CD4-positive, alpha-beta memory T cell (primary cell): ENCODE measurements at places on chromosomes 16 and 17.

GRCh38 chr16:67277999-67278772 is 1.1 kb upstream of the PLEKHG4 start:
- DNase-seq, result no peak

GRCh38 chr16:29804020-29804419 is 2.3 kb upstream of the MAZ start:
- DNase-seq, result no peak

- no peak for DNase-seq
Measured at GRCh38 chr16:65619606-65620005, 497.7 kb upstream of the CDH11 start.

DNA sequence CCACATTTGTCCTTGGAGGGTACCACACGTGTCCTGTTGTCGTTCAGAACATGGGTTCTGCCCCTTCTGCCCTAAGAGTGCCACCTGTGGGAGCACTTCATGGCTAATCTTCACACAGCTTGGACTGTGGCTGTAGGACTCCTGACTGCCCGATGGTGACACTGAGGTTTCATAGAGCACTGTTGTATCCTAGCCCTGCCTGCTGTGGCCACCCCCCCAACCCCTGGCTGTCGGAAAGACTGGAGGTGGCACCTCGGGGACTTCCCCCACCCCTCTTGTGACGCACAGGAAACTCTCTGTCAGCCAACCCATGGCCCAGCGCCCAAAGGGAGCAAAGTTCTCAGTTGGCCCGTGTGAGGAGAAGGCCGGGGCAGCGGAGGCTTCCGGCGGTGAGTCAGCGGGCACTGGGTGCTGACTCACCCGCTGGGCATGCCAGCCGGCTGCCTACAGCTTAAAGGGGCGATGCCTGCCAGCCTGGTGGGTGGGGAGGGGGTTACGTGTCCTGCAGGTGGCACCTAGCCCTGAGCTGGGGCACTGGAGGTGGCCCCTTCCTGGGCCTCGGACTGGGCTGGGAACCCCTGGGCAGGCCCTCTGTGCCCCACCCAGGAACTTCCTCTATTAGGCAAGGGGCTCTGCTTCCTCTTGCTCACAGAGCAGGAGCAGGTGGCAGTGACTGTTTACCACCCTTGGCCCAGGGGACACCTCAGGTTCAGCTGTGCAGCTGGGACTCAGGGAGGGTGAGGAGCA is 3.4 kb downstream of the MAP2K3 start:
- DNase-seq, result peak; percentile 99

DNA sequence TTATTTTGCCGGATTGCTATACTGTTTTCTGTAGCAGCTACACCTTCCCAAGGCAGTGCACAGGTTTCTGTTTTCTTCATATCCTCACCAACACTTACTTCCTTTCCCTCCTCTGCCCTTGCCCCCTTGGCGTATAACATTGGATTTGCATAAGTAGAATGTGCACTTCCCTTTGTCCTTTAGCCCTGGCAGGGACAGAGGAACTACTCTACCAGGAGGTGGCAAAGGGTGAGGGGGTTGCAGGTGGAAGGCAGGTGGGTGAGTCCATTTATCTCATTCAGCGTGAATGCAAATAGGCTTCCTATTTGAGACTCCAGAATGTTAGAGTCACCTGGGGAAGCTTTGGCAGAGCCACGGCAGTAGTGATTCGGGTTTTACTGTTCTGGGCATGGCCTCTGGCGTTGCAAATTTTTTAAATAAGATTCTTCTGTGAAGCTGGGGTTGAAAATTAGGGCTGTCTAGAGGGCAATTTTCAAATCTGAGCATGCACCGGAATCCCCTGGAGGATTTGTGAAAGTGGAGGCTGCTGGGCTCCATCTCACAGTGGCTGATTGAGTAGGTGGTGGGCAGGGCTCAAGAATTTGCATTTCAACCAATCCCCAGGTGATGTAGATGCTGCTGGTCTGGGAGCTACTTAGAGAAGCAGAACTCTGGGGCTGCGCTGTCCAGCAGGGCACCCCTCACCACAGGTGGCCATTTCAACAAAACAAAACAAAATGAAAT is 84.7 kb downstream of the PLCG2 start:
- DNase-seq, result no peak

- DNase-seq, result no peak
Measured at GRCh38 chr16:12524658-12525057, 279.0 kb downstream of the CPPED1 start.

DNA sequence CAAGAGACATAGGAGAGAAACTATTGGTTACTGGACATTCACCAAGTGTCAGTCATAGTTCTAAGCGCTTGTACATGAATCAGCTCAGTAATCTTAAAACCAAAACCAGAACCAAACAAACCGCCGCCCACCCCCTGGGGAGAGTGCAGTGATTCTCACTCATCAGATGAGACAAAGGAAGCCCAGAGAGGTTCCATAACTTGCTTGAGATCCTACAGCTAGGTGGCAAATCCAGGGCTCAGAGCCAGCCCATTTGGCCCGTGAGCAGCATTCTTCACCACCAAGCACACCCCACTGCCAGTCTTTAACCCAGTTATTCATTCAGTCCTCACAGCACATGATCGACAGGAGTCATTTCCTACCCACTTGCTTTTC is 37.2 kb upstream of the RGS9 start:
- DNase-seq, result no peak

- DNase-seq, result no peak
Measured at GRCh38 chr16:53998024-53998810, 288.4 kb downstream of the IRX3 start.

GRCh38 chr17:46764709-46765401 is 53.6 kb downstream of the WNT3 start:
- no peak for DNase-seq

- no peak for DNase-seq
Measured at GRCh38 chr17:28946239-28946638, 5.1 kb downstream of the PHF12 start.

- no peak for DNase-seq
Measured at GRCh38 chr17:65359016-65359415, 202.4 kb downstream of the AXIN2 start.

DNA sequence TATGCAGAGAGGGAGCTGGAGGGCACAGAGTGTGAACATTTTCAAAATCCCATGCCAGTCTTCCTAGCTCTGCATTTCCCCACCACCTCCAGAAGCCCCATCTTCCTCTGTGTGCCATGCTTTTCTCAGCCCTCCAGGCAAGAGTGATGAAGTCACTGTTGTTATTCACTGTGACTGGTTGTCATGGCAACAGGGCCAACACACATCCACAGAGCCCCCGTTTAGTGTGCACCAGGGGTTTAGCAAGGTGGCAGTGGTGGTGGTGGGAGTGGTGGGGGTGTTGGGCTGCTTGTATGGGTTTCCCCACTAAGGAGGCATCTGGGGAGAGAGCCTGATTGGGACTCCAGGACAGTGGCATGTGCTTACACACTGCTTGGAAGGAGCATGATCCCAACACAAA is 309.9 kb upstream of the ASIC2 start:
- DNase-seq, result no peak

GRCh38 chr17:5003214-5003867 is 5.6 kb downstream of the KIF1C start:
- no peak for DNase-seq

DNA sequence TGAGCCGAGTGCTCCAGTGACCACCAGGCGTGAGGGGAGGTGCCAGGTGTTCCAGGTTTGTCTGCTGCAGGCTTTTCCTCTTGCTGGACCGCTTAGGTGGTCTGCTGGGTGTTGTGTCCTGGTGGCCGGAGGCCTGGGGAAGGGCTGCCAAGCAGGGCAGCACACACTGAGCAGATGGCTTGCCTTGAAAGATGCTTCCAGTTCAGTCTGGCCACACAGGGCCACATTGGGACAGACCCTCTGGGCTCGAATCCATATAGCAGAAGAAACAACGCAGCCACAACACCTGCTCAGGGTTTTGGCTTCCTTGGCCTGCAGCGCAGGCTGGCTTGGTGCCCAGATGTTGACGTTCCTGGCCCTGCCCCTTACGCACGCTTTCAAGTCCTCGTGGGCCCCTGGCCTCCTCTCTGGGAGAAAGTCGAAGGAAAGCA is 24.8 kb downstream of the GINS2 start:
- no peak for DNase-seq

GRCh38 chr16:9330095-9330494 is 238.7 kb downstream of the HAPSTR1 start:
- DNase-seq, result no peak

GRCh38 chr17:40854175-40854814 is 12.7 kb downstream of the KRT12 start:
- no peak for DNase-seq

- no peak for DNase-seq
Measured at GRCh38 chr16:63422715-63423114, 1386.5 kb upstream of the CDH8 start.

DNA sequence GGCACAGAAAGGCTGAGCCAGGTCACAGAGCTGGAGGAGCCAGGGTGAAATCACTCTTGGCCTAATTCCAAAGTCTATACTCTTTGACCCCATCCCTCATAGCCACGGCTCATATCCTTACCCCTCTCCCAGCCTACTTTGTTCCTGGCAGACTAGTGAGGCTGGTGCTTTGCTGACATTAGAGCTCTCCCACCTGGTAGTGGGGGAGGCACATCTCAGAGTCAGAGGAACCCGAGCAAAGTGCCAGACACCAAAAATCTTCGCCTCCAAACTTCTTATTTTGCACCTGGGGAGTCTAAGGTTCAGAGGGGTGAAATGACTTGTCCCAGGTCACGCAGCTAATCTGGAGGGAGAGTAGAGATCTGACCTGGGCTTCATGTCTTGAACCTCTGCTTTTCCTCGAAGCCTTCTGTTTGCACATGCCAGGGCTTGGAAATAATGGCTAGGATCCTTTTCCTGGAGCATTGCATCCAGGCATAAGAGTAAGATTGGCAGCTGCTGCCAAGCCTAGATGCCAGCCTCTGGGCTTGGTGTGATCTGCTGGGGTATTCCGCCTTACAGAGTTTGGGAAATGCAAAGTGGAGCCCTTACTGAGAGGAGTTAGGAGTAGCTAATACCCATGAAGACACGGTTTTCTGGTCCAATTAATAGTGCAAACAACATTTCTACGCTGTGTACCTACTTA is 126.9 kb downstream of the SPACA3 start:
- DNase-seq, result no peak

DNA sequence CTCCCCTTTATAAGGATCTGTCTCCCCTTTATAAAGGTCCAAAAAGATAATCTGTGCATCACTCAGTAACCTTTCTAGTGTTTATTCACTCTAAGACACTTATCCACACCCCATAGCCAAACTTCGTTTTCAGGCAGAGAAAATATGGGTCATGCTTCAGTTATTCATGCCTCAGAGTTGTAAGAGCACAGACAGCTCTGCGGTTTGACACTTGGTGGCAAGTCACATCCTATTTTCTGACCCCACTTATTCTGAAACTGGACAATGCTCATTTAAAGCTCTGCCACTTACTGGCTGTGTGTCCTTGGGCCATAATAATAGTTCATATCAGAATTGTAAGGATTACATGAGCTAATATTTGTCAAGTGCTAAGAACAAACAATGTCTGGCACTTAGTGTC is 2.0 kb upstream of the KRTAP2-1 start:
- DNase-seq, result no peak

- no peak for DNase-seq
Measured at GRCh38 chr16:11308493-11309283, 27.6 kb upstream of the PRM1 start.

DNA sequence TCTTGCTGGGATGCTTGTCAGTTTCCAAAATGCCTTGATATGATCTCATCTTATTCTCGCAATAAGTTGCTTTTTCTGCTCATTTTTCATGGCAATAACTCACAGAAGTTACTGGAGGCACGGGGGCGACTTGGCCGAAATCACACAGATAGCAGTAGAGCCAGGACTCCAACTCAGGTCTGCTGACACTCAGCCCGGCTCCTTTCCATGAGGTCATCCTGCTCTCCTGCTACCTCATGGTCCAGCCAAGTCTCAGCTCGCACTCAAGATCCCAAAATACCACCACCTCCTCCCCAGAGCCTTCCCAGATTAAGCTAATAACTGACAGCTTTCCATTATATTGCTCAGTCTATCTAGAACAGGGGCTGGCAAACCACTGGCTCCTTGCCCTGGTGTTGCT is 269.5 kb downstream of the MAP2K4 start:
- DNase-seq, result no peak

GRCh38 chr17:16282522-16282921 is 65.5 kb downstream of the PIGL start:
- no peak for DNase-seq

DNA sequence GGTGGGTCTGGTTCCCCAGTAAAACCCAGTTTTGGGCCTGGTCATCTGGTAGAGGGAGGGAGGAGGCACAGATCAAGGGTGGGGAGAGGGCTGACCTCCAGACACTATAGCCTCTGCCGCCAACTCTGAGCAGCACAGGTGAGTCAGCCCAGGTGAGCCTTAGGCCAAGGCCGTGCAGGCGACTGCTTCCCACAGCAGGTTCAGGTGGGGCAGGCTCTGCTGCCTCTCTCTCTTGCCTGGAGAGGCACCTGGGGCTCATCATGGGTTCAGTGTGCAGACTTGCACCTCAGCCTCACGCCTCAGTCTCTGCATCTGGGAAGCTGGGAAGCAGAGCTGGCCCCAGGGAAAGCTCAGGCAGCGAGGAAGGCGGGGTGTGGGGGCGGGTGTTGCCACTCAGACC is 37.8 kb upstream of the IL34 start:
- no peak for DNase-seq

- DNase-seq, result no peak
Measured at GRCh38 chr17:47801176-47801765, 20.3 kb downstream of the OSBPL7 start.

GRCh38 chr16:88766975-88767374 is 18.0 kb downstream of the PIEZO1 start:
- DNase-seq, result no peak

GRCh38 chr16:24930440-24930839 is 84.7 kb downstream of the SLC5A11 start:
- DNase-seq, result no peak

- no peak for DNase-seq
Measured at GRCh38 chr16:14608604-14609003, 21.5 kb downstream of the PARN start.

DNA sequence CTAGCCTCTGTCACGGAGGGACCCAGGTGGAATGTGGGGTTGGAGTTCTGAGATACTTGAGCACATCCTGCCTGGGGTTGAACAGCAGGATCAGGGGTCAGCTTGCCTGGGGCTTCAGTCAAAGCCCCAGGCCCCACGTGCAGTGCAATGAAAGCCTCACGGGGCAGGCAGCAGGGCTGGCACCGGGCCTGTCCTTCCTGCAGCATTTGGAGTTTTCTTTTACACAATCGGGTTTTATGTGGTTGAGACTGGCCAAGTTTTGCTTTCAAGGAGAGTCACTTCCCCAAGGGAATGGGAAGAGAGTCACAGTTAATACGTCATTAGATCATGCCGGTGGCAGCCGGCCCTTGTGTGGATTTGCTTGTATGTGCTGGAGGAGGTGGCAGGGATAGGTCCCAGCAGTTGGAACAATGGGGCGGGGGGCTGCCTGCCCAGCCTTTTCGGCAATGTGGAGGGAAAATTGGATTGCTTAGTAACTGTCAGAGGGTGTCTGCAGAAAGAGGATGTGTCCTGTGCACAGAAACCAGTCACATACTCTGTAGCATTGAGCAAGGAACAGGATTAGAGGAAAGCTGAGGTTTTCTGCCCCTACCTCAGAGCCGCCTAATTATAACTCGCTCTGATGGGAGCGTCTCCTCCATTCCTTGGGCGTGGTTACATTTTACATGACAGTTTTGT is 4.5 kb downstream of the RMI2 start:
- no peak for DNase-seq

- DNase-seq, result no peak
Measured at GRCh38 chr17:39564211-39564848, 43.4 kb downstream of the NEUROD2 start.

- DNase-seq, result no peak
Measured at GRCh38 chr17:82006468-82007227, 16.0 kb downstream of the CENPX start.
